Tongue (tissue), 3 donors: ENCODE measurements at places on chromosomes 16 and 17.

DNA sequence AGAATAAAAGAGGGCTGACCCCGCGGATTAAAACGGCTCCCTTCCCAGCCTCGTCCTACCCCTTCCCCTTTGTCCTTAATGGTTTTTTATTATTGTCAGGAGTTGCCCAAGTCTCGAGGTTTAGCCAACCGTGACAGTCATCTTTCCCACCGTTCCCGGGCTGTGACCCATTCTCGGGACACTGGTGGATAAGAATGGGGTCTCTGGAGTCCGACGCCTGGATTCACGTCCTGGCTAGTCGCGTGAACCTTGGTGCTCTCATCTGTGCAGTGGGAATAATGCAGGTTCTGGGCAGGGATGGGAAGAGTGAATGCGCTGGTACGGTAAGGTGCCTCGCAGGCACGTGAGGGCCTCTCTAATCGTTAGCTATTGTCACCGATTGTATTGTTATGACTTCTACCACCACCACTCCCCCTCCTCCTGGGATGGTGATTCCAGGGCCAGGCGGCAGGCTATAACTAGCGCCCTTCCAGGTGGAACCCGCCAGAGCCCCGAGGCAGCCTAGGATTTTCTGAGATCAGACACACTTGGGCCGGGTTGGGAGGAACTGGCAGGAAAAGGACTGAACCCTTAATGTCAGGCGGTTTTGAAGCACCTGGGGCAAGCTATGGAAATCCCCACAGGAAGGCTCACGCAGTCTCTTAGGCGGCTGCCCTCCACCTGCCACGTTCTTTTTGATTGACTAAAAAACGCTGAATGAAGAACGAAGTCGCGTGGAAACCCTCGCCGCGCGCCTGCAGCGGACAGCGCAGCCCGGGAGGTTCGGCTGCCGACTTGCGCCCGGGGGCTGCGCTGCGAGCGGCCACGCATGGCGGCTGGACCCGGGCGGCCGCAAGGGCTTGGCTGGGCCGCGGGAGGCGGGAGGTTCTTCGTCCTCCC is 2.7 kb downstream of the HS3ST3B1 start:
- no peak for DNase-seq

DNA sequence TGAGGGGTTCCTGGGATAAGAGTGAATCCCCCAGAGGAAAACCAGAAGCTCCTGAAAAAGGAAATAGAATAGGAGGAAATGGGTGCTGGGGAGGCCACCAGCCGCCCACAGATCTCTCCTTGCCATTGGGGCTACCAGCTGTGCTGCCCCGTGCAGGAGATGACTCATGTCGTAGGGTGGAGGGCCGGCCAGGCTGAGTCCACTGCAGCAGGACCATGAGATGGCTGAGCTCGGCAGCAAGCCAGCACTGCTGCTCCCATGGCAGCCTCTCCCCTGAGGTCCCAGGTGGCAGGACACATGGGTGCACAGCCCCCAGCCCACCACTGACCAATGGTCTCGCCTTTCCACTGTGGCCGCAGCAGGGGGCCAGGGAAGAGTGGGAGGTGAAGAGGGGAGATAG is 95.5 kb downstream of the GNAO1 start:
- DNase-seq = no peak

GRCh38 chr17:21286066-21286770 is 1.7 kb downstream of the MAP2K3 start:
- DNase-seq = peak; percentile 87

- peak; percentile 90 for DNase-seq
Measured at GRCh38 chr17:76506408-76507345, 5.5 kb upstream of the RHBDF2 start.

DNA sequence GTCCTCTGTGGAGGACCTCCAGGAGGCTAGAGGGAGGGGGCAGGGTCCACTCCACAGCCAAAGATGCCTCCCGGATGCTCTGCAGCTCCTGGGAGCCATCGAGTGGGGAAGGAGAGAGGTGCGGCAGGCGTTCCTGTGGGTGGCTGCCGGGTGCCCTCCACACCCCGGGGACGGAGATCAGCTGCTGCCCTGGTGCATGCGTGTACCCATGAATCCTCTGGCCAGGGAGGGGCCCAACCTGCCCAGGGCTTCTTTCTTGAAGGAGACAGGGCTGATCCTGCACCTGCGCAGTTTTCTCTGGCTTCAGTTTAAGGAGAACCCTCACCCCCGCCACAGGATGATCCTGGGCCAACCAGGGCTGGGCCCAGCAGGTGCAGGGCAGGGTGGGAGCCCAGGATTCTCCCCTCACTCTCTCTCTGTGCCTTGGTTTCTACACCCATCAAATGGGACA is 33.5 kb upstream of the DOC2B start:
- no peak for DNase-seq

DNA sequence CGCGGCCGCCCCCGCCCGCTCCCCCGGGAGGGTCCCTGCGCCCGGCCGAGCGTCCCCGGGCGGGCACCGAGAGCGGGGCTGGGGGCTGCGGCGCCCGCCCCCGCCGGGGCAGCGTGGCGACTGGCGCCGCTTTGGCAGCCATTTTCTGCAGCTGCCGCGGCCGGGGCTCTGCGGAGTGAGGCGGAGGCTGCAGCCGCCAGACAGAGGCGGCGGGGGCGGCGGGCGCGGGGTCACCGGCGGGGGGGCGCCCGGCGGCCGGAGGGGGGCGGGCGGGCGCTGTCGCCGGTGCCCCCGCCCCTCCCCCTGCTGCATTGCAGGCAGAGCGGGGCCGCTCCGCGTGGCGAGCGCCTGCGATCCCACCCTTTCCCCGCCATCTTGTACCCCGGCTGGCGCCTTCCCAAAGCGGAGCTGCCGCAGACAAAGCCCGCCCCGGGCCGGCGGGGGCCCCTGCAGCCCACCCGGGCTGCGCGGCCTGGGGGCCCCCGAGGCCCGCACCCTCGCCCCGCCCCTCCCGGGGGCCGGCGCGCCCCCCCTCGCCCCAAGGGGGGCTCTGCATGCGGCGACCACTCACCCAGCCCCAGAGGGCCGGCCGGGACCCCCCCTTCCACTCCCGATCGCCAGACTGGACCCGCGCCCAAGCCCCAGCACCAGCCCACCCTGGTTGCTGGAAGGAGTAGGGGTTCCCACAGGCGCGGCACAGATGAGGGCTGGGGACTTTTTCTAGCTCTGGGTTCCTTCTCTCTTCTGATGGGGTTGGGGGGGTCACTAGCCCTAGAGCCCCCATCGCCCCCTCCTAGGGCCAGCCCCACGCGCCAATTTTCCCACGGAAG is 16.6 kb upstream of the CBX8 start:
- DNase-seq = peak; percentile 61

DNA sequence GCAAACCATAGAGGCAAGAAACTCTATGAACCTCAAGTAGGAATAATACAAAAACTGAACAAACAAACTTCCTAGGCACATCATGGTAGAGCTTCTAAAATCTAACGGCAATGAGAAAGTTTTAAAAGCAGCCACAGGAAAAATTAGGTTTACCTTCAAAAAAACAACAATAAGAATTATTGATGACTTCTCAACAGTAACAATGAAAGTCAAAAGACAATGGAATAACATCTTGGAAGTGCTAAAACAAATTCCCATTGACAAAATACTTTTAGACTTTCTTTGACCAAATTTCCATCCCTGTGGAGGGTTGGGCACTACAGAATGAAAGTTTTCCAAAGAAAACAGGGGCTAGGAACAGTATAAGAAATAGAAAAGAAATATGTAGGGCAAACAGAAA is 222.9 kb upstream of the ERCC4 start:
- no peak for DNase-seq

GRCh38 chr16:813916-814412 is 13.4 kb upstream of the GNG13 start:
- no peak for DNase-seq

DNA sequence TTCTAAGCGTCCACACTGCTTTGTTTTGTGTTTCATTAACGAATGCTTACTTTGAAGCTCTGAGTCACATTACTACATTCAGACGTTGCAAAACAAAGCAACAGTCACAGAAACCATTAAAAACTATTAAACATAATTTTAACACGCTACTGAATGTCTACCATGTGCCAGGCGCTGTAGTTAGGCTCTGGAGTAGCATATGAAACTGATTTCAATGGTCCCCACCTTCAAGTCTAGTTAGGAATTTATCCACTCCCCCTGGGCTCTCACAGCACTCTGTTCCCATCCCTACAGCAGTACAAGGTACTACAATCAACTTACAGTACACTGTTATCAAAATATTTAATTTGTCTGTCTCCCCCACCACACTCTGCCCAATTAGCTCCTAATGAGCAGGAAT is 631 bp downstream of the UTP6 start:
- DNase-seq = no peak

GRCh38 chr17:45050481-45051059 is 862 bp downstream of the DCAKD start:
- DNase-seq = peak; percentile 56

- DNase-seq = peak; percentile 48
Measured at GRCh38 chr16:2511128-2511800, 2.5 kb upstream of the ATP6V0C start.

GRCh38 chr17:56064506-56064905 is 88.8 kb upstream of the ANKFN1 start:
- peak; percentile 63 for DNase-seq

GRCh38 chr16:86798247-86799041 is 220.1 kb downstream of the FOXL1 start:
- DNase-seq = no peak

- peak; percentile 54 for DNase-seq
Measured at GRCh38 chr17:47894498-47895346, 1.3 kb upstream of the SP2 start.

GRCh38 chr17:5508810-5509209 is 22.4 kb downstream of the MIS12 start:
- no peak for DNase-seq

DNA sequence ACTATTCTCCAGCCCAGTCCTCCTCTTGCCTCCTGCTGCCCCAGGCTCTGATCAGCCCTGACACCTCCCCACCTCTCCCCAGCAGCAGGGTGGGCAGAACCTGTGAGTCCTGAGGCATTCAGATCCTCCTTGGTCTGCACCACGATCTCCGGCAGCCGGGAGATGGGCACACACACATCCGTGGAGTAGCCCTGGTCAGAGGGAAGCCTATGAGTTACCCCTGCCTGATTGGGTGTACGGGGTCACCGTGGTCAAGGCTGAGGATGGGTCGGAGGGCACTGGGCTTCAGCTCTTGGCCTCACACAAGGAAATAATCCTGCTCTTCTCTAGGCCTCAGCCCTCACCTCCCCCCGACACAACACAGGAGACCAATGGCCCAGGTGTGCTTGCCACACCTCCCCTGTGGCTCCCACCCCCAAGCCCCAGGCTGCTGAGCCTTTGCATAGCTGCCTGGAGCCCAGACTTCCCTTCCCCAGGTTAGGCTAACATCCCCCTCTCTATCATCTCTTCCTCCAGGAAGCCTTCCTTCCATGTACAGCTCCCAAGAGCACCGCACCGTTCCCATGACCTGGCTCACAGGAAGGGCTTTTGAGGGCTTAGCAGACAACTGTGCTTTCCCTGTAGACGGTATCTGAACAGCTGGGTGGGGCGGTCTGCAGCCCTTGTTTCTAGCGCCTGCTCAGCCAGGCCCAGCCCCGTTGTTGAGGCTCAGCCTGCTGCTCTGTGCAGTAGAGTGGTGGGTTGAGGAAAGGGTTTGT is 3.7 kb downstream of the LDHD start:
- DNase-seq = peak; percentile 60

DNA sequence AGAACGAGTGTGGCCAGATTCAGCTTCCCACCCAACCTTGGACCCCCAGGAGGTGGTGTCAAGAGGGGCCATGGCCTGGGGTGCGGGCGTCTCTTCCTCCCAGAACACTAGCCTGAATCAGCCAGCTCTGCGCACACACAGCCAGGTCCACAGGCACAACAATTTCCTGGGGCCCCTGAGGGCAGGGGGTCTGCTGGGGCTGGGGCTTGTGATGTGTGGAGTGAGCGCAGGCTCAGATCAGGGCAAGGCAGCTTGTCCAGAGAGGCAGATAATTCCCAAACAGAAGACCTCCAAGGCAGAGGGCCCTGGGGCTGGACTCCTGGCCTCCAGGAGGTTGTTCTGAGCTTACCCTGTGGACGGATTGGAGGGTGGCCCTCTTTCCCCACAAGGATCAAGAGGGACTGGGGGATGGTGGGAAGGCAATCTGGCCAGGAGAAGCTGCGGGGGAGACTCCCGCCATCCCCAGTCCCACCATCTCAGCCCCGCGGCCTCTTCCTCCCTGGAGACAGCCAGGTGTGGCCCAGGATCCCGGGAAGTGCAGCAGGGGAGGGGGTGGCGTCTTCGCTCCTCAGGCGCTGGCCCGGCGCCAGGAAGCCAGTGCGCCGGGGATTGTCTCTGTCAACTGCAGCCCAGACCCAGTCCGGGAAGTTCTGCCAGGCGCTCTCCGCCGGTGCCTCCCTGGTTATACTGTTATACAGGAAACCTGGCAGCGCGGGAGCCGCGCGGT is 52.0 kb upstream of the AMZ2 start:
- peak; percentile 48 for DNase-seq

- no peak for DNase-seq
Measured at GRCh38 chr17:57615836-57616757, 129.0 kb downstream of the CCDC182 start.

- DNase-seq = no peak
Measured at GRCh38 chr17:34126496-34126895, 128.6 kb upstream of the CCL2 start.

- DNase-seq = peak; percentile 13
Measured at GRCh38 chr17:21165922-21166594, 39.3 kb downstream of the DHRS7B start.

GRCh38 chr16:84879569-84880487 is 60.0 kb downstream of the CRISPLD2 start:
- no peak for DNase-seq

DNA sequence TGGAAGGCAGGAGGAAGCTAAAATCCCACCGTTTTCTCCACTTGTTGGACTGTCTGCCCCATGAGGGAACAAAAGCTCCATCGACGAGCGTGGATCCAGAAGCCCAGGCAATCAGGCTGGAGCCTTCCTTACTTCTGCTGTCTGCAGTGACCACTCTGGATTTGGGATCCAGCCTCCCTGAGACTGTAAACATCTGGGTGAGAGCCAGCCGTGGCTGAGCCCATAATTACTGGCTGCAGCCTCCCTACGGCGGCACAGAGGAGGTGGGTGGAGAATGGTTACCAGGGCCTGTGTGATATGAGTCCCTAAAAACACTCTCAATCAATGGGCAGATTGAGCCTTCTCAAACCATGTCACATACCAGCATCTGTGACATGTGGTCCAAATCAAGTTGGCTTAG is 158.2 kb downstream of the FOXL1 start:
- DNase-seq = no peak

DNA sequence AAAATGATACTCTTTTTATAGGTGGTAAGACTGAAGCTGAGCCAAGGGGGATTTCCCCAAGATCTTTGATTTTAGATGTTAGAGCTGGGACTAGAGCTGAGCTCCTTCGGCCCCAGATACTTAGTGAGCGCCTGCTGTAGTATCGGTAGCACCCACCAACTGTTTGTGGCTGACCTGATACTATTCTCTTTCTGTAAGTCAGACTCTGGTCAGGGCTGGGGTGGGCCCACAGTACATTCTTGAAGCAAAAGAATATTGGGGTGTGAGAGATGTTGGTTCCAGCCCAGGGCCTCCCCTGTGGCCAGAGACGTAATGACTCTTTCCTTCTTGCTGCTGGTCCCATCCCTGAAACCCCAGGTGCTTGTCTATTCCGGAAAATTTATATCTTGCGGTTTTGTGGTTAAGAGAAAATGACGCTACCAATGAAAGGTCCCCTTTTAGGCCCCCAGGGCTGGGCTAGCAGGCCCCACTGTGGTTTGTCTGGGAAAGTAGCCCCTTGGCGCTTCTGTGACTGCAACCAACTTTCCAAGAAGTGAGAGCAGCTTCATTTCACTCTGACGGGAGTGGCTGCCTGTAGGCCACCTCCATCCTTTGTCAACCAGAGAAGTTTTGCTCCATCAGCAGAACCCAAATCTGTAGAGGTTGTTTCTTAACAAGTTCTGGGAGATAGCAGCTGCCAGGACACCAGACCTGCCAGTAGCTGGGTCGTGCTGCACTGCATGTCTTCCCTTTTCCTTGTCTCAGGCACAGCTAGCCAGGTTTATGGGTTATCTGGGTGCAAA is 86.4 kb upstream of the LGALS9 start:
- no peak for DNase-seq
